ENCODE measurements at places on chromosomes 7 and 10.

- no peak for DNase-seq
These were observed 437.4 kb upstream of the GALNT17 start for GRCh38 chr7:70694434-70694970.

- DNase-seq = no peak
These were observed 25.8 kb downstream of the SMURF1 start for GRCh38 chr7:99118077-99118476.

- no peak for DNase-seq
These were observed 233.9 kb upstream of the CACNA2D1 start for GRCh38 chr7:82677493-82677892.

DNA sequence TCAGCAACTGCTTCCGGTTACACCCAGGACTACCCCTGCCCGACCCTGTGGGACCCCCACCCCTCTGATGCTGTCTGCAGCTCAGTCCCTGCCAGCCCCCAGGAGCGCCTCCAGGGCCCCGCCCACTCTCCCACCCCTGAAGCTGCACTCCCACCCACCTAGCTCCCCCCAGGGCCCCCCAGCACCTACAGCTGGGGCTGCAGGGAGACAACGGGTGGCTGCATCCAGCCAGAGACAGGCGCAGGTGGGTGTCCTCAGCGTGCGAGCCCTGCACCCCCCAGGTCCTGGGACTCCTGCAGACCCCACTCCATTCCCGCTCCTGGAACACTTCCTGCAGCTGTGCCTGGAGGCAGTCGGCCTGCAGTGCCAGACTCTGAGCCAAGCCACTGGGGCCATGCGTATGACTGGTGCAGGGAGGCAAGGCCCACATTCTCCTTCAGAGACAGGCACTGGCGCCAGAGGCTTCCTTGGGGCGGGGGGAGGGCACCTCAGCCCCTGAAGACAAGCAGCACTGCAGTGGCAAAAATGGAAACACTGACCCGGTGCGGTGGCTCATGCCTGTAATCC, 6.1 kb downstream of the CYP2W1 start:
- DNase-seq = no peak

GRCh38 chr10:43938810-43939209, 290.1 kb upstream of the ZNF32 start:
- no peak for DNase-seq

DNA sequence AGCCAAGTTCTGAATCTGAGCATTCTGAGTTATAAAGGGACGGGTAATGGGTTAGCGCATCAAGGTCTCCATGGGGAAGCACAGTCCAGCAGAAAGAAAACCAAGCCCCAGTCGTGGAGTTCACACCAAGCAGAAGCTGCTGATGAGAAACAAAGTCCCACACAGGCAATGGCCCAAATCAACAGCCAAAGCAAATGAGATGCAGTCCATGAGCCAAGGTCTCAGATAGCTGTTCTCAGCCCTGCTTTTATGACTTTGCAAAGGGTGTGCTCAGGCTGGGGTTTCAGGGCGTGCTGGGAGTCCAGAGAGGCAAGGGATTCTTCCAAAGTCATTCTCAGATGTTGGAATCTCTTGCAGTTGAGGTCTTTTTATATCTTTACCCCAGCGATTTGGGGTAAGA, 32.0 kb downstream of the THNSL1 start:
- DNase-seq = no peak

GRCh38 chr10:124287791-124288190, 130.9 kb downstream of the OAT start:
- DNase-seq = no peak

GRCh38 chr7:4959893-4960292, 906 bp upstream of the MMD2 start:
- no peak for DNase-seq

DNA sequence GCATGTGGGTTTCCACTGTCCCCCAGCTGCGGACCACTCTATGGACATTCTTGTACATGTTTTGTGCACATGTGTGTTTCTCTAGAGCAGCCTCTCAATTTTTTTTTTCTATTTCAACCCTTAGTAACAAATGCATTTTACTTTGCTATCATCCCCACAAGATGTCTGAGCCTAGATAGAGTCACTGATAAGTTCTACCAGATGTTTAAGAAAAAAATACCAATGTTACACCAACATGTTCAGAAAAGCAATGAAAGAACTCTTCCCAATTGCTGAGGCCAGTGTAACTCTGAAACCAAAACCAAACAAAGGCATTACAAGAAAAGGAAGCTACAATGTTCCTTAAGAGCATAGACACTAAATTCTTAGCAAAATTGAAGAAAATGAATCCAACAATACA, 218.5 kb downstream of the CXCL12 start:
- no peak for DNase-seq

DNA sequence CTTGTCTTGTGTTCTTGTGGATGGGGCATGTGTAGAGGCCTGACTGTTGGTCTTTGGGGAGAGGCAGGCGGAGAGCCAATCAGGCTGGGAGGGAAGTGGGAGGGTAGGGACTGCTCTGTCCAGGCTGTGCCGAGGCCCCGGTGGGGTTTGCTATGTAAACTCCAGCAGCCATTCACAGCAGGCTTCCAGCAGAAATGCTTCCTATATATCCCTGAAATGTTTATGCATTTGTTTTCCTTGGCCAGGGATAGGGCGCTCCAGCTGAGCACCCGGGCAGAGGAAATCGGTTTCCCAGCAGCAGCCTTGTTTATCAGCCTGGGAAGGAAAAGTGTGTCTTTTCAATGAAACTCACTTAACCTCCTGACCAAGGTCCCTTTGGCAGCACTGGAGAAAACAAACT, 18.3 kb upstream of the AQP1 start:
- DNase-seq = no peak

DNA sequence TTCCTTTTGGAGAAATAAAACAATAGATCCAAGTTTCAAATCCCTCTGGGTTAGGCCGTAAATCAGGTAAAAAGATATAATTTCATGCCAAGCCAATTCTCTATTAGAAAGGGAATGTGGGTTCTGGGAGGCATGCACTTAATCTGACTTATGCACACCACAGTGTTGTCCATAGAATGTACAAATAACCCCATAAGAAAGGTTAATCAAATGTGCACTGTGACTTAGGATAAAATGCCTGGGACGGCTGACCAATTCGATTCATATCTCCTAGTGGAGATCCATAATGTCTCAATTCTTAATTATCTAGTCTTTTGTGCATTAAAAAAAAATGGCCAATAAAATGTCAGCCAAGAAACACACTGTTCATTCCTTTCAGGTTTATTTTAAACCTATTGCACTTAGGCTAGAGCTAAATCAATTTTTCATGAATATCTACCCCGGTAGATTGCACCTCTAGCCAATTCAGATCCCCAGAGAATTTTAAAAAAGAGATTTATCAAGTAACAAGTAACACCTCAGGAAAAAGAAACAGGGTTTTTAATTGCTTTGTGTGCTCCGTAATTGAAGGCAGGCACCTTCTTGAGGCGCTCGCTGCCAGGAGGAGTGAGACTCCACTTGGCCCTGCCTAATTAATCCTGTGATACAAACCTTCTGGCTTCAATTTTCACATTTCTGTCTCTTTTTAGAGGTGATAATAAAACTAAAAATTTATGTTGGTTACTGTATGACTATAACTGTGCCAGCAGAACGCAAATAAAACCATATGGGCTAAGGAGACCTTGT, 265.1 kb downstream of the ETV1 start:
- no peak for DNase-seq

DNA sequence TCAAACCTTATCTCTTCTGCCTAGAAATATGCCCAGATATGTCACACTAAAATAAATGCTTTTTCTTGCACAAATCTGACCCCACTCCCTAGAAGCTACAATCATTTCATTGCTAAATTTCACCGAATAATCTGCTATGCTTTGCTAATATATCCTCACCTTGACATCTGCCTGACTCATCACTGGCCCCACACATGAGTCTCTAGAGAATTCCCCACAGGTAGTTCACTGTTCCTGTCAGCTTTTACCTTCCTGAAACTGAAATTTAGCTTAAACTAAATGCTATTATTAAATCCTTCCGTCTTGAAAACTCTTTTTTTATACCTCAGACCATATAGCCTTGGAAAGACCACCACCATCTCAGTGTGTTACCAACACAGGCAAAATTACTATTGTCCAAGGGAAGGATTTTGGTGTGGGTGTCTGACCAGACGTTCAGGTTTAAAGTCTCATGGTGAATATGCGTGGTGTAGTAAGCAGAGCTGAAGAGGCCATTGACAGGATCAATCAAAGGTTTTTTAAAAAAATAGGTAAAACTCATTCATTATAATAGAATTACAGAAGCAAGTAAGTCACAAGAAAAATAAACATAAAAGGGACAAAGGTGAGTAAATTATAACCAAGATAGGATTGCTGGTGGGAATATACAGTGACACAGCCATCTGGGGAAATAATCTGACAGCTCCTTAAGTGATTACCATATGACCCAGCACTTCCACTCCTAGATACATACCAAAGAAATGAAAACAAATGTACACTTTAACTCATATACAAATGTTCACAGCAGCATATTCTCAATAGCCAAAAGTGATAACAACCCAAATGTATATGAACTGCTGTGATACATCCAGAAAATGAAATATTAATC, 173.5 kb downstream of the KMT2E start:
- DNase-seq = no peak

GRCh38 chr7:68146983-68147382, 1150.3 kb downstream of the TYW1 start:
- no peak for DNase-seq

DNA sequence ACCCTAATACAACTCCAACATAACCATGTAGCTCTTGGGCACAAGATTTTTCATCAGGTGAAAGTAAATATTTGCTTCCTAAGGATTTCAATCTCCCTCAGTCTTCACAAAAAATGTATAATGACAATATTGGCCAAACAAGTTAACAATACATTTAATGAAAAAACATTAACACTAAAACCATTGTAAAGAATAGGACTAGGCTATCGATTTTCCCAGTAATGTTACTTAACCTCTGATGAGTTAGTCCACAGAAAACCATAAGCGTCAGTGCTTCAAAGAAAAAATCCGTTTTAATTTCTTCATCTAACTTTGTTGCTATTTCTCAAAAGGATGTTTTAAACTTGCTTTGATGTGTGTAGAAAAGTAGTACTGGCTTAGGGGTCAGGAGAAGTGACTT, 1.2 kb downstream of the ZNF33B start:
- DNase-seq = no peak

GRCh38 chr10:83816942-83817341, 322.4 kb upstream of the GHITM start:
- DNase-seq = no peak

DNA sequence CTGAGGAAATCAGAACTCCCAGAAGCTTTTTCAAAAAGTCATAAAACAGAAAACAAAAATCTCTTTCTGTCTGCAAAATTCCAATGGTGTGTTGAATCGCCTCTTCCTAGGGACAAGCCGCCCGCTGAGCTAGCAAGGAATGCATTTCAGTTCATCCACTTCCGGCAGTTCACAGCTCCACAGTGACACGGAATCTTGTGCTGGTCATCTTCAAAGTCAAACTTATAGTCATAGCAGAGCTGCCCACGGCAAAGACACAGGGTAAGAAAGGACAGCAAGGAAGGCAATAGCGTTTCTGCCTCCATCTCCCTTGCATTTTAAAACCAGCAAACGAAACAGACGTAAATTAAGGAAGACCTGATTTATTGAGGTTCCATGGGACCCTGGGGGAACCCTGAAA, 111.2 kb downstream of the GALNT11 start:
- DNase-seq = no peak

DNA sequence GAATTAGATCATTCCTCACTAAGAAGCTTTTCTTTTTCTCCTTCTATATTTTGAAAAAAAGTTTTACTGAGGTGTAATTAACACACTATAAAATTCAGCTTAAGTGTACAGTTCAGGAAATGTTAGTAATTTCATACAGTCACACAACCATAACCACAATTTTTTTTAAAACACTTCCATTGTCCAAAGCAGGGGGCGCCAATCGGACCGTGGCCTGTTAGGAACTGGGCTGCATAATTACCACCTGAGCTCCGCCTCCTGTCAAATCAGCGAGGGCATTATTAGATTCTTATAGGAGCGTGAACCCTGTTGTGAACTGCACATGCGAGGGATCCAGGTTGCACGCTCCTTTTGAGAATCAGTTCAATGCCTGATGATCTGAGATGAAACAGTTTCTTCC, 427.1 kb downstream of the TFEC start:
- no peak for DNase-seq

DNA sequence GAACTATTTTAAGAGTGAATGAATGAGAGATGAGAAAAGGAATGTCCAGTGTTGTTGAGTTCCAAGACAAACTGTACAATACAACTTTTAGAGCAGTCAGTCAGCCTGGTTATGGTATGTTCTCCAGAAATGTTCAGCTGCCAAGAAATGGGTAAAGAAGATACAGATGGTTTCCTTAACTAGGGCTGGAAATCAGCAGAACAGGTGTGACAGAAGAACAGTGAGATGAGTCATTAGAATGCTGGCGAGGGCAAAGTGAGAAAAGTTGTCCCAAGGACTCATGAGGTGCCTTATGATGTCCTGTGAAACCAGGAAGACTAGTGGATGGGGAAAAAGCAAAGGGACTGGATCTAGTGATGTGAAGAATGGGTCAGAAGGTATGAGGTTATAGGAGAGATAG, 20.8 kb upstream of the SEPTIN7 start:
- DNase-seq = no peak

DNA sequence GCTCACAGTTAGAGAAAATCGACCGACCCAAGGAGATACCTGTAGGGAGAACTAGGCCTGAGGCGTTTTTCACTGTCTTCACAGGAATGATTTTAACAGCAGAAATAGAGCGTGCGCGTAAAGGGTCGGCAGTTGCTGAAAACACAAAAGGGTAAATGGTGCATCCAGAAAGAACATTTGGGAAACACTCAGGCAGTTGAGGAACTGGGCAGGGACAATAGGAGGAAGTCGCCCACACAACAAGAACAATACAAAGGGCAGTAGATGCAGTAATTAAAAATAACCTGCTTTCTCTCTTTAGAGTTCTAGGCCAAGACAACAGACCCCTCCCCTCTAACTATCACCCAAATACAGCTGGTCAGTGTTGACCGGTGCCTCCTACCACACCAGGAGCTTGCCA, 126.6 kb downstream of the SORBS1 start:
- DNase-seq = no peak

- DNase-seq = no peak
These were observed 13.6 kb upstream of the ENO4 start for GRCh38 chr10:116835658-116836057.

GRCh38 chr10:74347522-74347921, 196.5 kb downstream of the ADK start:
- DNase-seq = no peak

GRCh38 chr10:53102424-53102823, 329.8 kb upstream of the MBL2 start:
- DNase-seq = no peak

DNA sequence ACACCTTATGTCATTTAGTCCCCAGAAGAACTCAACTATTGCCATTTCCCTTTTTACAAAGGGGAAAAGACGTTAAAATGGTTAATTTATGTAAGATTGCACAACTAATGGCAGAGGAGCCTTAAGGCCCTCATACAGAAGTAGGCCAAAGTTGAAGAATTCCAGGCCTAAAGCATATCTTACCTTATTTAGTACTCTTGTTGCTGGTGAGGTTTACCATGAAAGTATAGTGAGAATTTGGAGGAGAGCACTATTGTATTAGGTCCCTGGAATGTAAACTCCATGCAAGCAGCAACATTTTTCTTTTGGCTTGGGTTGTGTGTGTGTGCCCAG, 731 bp upstream of the CRPPA start:
- no peak for DNase-seq

- DNase-seq = no peak
These were observed 7.0 kb downstream of the WDR91 start for GRCh38 chr7:135204341-135204749.

All from stimulated activated CD4-positive, alpha-beta T cell treated with anti-CD3 and anti-CD28 coated beads, Interleukin-1b, Interleukin-23, amount 100 ng/mL, for 4 hours (primary cell).